ENCODE measurements at places on chromosomes 4 and X. TPM values are rescaled to one million over a fixed set of nuclear protein-coding genes. Genes with fewer than 3 reads are reported as not detected.

GRCh38 chr4:2423695-2424094 lies 4.9 kb downstream of the CFAP99 start:
- no peaks in the 10 kb centered on the region for H3K36me3 ChIP-seq
- H3K4me1 ChIP-seq, result peaks cover 10% of the 10 kb centered on the region
- no peak for DNase-seq
- H3K4me3 ChIP-seq, result no peak overlapping the region

GRCh38 chrX:4110964-4111363 lies 397.5 kb upstream of the PRKX start:
- H3K4me1 ChIP-seq, result no peaks in the 10 kb centered on the region
- H3K27me3 ChIP-seq, result no peaks in the 10 kb centered on the region
- DNase-seq, result no peak
- H3K36me3 ChIP-seq, result no peaks in the 10 kb centered on the region
- no peak overlapping the region for H3K27ac ChIP-seq
- H3K4me3 ChIP-seq, result no peak overlapping the region

- no peak overlapping the region for H3K4me3 ChIP-seq
- H3K4me1 ChIP-seq, result no peaks in the 10 kb centered on the region
- no peaks in the 10 kb centered on the region for H3K36me3 ChIP-seq
- no peak for DNase-seq
- H3K27ac ChIP-seq, result no peak overlapping the region
Observed at GRCh38 chr4:71634364-71634763, 149.5 kb downstream of the GC start.

- no peak overlapping the region for H3K4me3 ChIP-seq
- H3K36me3 ChIP-seq, result no peaks in the 10 kb centered on the region
- peak; percentile 41 for DNase-seq
- no peak overlapping the region for H3K27ac ChIP-seq
- no peaks in the 10 kb centered on the region for H3K27me3 ChIP-seq
Observed at GRCh38 chrX:138745196-138745595, 33.7 kb upstream of the FGF13 start.

GRCh38 chr4:34723605-34724004 lies 1520.7 kb downstream of the ARAP2 start:
- H3K4me3 ChIP-seq, result no peak overlapping the region
- no peaks in the 10 kb centered on the region for H3K36me3 ChIP-seq
- H3K27me3 ChIP-seq, result no peaks in the 10 kb centered on the region

DNA sequence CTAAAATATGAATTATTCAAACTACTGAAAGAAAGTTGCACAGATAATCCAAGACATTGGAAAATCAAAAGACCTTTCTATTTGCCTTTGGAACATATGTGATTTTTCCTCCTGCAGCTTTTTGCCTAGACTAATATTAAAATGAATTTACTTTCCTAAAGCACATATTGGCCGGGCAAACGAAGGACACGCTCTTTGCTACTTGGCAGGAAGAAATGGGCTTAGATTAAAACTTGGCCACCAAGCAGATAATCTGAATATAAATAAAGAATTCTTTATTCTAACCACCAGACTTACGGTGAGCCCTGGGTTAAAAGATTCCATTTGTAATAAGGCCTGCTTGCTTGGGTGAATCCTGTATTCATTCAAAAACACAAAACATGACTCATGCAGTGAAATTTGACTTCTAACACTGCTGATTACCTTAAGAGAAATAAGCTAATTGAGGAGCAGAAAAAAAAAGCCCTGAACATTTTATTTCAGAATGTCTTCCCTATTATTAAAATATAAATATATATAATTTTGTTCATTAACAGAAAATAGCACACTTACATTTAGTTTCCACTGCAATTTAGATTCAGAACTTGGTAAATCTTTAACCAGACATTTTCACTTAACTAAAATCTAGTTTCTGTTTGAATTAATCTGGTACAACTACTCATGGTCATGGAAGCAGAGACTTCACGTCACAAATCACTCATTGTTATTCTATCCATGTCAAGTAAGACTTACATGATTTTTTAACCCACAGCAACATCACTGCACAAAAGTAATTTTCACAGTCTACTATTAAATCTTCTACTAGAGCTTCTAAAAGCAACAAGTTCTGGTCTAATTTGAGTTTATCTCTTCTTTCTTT lies 116.1 kb upstream of the PLAC1 start:
- H3K4me1 ChIP-seq, result no peaks in the 10 kb centered on the region
- H3K27ac ChIP-seq, result no peak overlapping the region
- no peaks in the 10 kb centered on the region for H3K27me3 ChIP-seq
- no peak for DNase-seq
- H3K36me3 ChIP-seq, result peaks cover 10% of the 10 kb centered on the region
- no peak overlapping the region for H3K4me3 ChIP-seq

DNA sequence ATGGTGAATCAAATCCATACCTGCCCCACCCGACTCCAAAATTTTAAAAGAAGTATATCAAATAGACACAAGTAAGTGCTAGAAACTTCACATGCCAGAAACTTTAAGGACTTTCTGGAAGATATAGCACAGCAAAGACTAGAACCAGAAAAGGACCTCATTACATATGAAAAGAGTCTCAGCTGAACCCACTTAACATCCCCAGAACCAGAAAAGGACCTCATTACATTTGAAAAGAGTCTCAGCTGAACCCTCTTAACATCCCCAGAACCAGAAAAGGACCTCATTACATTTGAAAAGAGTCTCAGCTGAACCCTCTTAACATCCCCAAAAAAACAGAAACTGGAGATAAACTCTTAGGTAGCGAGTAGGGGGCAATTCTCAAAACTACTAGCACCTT lies 32.3 kb downstream of the STPG2 start:
- H3K36me3 ChIP-seq, result no peaks in the 10 kb centered on the region
- H3K4me1 ChIP-seq, result no peaks in the 10 kb centered on the region
- no peak overlapping the region for H3K27ac ChIP-seq
- DNase-seq, result no peak

DNA sequence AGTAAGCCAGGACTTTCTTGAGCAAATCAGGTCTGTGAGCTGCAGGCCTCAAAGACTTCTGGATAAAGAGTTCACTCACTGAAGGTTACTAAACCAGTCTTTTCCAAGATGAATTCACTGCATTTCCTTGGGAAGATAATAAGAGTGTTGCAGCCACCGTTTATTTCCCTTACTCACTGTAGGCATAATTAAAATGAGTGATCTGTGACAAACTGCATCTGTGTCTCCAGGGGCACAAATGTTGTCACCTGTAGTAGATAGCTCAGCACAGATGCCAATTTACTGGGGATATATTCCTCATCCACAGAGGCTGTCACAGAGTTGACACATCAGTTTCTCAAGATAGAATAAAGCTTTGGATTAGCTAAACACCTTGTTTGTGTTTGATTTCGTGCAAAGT lies 580.2 kb downstream of the SPRY1 start:
- no peaks in the 10 kb centered on the region for H3K36me3 ChIP-seq
- no peaks in the 10 kb centered on the region for H3K4me1 ChIP-seq
- no peak for DNase-seq
- H3K27ac ChIP-seq, result no peak overlapping the region
- H3K4me3 ChIP-seq, result no peak overlapping the region

DNA sequence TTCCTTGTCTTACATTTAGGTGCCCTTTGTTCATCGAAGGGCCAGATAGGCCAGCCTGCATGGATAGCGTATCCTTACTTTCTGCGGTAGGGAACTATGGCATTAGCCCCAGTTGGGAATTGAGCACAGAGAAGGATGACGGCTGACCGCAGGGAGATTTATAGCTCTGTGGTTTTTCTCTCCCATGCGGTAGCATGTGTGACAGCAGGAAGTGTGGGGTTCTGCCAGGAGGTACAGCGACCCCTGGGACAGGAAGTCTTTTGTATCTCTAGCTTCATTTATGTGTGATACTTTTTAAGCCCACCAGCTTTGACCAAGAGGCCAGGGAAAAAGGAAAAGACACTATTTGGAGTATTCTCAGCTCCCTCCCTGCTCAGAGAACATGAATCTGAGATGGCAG lies 33.1 kb downstream of the GAB3 start:
- no peaks in the 10 kb centered on the region for H3K27me3 ChIP-seq
- H3K4me3 ChIP-seq, result no peak overlapping the region
- peaks cover 80% of the 10 kb centered on the region for H3K4me1 ChIP-seq

The WAS gene
- 108 TPM for total RNA-seq

The IKBKG gene
- total RNA-seq, result 44.4 TPM

The CDX4 gene
- total RNA-seq, result not detected

The RAB40A gene
- total RNA-seq, result not detected
